Pancreas (tissue), 10 donors: ENCODE measurements at places on chromosomes 1 and 21. TPM values are rescaled to one million over a fixed set of nuclear protein-coding genes. Genes with fewer than 3 reads are reported as not detected.

SLAMF7 gene
- 1.1 TPM for total RNA-seq

LCE2B gene
- not detected for total RNA-seq

FMN2 gene
- 2.7 TPM for total RNA-seq

DNA sequence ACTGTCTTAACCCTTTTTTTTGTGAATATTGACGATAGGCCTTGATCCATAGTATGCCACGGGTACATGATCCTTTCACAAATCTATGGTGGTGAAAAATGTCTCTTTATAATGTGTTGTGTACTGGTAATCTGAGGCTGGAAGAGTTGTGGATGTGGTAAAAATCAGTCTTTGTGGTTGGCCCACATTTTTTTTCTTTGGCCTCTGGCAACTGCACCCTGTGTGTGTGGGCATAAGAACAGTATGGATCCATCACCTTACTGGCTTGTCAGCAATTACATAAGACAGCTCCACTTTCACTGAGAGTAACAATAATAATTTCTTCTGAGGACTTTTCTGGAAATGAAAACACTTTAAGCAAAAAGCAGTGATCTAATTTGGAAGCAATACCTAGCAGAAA lies 101.6 kb downstream of the GABPA start:
- no peak for DNase-seq
- no peak overlapping the region for H3K27ac ChIP-seq
- no peak overlapping the region for H3K4me3 ChIP-seq
- H3K27me3 ChIP-seq, result no peaks in the 10 kb centered on the region
- H3K36me3 ChIP-seq, result no peaks in the 10 kb centered on the region

DNA sequence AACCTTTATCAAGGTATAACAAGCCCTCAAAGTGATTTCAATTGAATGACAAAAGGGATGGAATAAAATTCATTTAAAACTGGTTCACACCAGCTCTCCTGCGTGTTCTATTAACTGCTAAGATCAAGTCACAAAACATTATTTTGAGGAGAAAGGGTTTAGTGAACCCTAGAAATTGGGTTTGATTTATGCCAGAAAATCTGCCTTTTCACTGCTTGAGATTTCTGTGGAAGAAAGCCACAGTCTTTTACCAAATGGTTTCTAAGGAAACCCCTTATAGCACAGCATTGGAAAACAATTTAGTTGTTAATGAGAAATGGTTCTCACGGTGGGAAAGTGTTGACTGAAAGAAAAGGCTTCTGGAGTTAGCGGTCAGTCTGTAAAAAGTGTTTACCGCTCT lies 43.6 kb upstream of the DPH5 start:
- H3K4me3 ChIP-seq, result no peak overlapping the region
- H3K36me3 ChIP-seq, result no peaks in the 10 kb centered on the region
- H3K27ac ChIP-seq, result no peak overlapping the region
- H3K4me1 ChIP-seq, result no peaks in the 10 kb centered on the region
- no peak for DNase-seq

DNA sequence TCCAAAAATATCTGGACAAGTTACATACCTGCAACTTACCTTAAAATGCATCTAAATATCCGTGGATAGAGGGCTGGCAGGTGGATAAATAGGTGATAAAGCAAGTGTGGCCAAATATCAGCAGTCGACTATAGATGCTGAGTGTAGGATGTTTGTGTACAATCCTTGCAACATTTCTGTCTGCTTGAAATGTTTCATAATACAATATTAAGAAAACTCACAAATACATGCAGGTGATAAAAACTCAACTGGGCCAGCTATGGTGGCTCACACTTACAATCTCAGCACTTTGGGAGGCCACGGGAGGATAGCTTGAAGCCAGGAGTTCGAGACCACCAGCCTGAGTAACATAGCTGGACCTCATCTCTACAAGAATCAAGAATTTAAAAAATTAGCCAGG lies 41.0 kb downstream of the ACTA1 start:
- no peak overlapping the region for H3K27ac ChIP-seq
- no peak overlapping the region for H3K4me3 ChIP-seq
- no peak for DNase-seq
- no peaks in the 10 kb centered on the region for H3K27me3 ChIP-seq
- H3K36me3 ChIP-seq, result no peaks in the 10 kb centered on the region
- no peaks in the 10 kb centered on the region for H3K4me1 ChIP-seq

DNA sequence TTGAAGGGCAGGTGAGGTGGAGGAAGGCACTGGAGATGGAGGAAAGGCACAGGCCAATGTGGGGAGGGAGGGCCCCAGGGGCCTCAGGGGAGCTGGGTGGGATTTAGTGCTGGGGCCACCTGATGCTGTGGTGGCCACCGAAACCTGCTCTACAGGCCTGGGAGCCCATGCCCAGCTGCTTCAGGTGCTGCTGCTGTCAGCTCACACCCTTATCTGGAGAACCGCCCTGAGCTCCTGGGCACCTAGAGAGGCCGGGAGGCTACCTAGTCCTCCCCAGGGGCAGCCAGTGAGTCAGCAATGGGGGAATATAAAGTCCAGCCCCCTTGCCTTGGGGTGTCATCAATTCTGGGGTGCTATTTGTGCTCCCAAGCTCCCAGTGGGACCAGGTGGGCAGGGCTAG lies 12.2 kb downstream of the FAM131C start:
- DNase-seq, result no peak
- H3K27ac ChIP-seq, result no peak overlapping the region
- H3K27me3 ChIP-seq, result no peaks in the 10 kb centered on the region
- no peaks in the 10 kb centered on the region for H3K4me1 ChIP-seq

DNA sequence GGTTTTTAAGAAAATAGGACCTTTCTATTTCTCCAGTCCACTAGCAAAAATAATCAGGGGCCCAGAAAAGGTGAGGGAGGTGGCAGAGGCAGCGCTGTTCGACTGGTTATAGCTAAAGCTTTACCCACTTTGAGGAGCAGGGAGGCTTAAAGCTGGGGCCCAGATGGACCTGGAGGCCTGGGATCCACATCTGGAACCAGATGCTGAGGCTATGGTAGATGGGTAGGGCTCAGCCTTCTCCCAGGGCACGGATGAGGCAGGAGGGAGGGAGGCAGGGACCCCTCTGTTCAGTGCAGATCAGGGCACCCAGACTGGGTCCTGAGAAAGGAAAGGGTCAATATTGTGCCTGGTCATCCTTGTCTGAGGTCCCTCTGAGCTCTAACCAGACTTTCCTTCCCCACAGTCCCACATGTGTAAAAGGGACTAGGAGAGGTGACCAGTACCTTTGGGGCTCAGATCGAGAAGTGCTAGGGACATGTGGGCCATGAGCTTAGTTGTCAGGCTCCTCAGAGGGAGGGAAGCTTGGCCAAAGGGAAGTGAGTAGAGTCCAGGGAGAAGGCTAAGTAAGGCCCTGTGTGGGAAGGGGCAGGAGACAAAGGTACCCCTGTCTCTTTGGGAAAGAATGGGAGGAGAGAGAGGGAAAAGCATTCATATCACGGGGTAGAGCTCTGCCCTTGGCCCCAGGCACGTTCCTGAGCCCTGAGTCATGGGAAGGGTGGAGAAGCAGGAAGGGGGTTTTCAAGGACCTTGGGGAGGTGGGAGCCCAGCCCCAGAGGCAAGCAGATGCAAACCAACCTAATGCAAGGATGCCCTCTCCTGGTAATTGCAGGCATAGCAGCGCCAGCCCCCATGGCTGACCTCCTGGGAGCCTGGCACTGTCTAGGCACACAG lies 15.4 kb downstream of the LMNA start:
- DNase-seq, result peak; percentile 90
- H3K36me3 ChIP-seq, result peaks cover 23% of the 10 kb centered on the region
- H3K27ac ChIP-seq, result peak overlapping the region; percentile 74
- H3K4me3 ChIP-seq, result no peak overlapping the region

DNA sequence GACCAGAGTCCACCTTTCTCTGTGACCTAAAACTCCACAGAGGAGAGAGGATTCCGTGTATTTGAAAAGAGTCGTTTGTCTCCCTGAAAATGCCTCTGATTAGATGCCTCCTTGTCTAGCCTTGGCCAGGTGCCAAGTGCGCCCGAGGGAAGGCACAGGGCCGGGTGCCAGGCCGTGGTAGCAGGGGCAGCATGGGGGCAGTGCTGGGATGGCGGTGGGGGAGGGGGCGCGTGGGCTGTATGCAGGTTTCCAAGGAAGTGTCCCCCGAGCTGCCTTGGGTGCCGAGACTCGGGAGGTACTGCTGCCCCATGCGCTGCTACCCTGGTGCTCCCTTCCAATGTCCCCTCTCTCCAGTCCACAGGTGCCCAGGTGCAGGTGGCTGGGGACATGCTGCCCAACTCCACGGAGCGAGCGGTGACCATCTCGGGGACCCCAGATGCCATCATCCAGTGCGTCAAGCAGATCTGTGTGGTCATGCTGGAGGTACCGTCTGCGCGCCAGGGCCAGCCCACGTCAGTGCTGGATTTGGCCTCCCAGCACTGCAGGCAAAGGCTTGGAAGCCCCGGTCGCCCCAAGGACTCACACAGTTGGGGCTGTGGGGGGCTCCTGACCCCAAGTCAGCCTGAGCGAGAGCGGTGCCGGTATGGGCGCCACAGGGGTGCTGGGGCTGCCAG lies 70.9 kb upstream of the COL6A1 start:
- no peaks in the 10 kb centered on the region for H3K4me1 ChIP-seq
- H3K36me3 ChIP-seq, result no peaks in the 10 kb centered on the region
- no peak overlapping the region for H3K27ac ChIP-seq
- H3K27me3 ChIP-seq, result no peaks in the 10 kb centered on the region

DNA sequence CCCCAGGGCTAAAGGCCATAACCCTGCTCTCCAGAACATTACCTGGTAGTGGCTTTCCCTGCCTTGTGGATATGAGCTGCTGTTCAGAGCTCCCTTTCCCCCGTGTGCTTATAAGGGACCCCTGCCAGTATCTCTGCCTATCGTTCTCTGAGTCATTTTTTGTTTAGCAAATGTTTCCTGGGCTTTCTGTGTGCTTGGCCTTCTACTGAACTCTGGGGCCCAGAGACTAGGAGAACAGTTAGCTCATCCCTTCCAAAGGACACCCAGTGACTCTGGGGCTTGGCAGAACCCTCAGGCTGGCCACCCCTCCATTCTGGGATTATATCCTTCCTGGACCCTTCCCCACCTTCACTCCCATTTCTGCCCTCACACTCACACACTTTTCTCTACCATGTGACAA lies 80.8 kb upstream of the POU3F1 start:
- no peak overlapping the region for H3K27ac ChIP-seq
- H3K4me3 ChIP-seq, result no peak overlapping the region
- no peak for DNase-seq
- H3K27me3 ChIP-seq, result no peaks in the 10 kb centered on the region
- no peaks in the 10 kb centered on the region for H3K36me3 ChIP-seq

- DNase-seq, result no peak
- H3K27me3 ChIP-seq, result no peaks in the 10 kb centered on the region
- H3K36me3 ChIP-seq, result no peaks in the 10 kb centered on the region
- H3K27ac ChIP-seq, result no peak overlapping the region
Observed at GRCh38 chr1:116907351-116907750, 2.4 kb upstream of the PTGFRN start.

- no peak overlapping the region for H3K4me3 ChIP-seq
- H3K27me3 ChIP-seq, result no peaks in the 10 kb centered on the region
- H3K27ac ChIP-seq, result no peak overlapping the region
Observed at GRCh38 chr21:38683222-38683621, 122.5 kb upstream of the ETS2 start.

DNA sequence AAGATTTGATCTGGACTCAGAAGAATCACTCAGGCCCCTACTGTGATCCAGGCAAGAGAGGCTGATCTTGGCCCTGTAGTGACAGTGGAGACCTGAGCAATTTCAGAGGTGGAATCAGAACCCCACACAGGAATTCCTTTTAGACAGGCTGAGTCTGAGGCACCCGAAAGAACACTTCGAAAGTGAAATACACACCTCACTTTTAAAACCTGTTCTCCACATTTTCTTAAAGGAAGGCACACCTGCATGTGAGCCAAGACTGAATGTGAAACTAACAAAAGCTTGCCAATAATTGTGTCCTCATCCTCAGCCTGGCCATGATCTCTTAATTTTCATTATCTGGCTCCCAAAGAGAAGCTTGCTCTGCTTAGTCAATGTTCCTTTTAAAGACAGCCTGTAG lies 32.2 kb downstream of the SIPA1L2 start:
- H3K36me3 ChIP-seq, result no peaks in the 10 kb centered on the region
- no peaks in the 10 kb centered on the region for H3K4me1 ChIP-seq
- no peak overlapping the region for H3K4me3 ChIP-seq

- H3K27me3 ChIP-seq, result no peaks in the 10 kb centered on the region
- H3K4me3 ChIP-seq, result no peak overlapping the region
- H3K36me3 ChIP-seq, result no peaks in the 10 kb centered on the region
Observed at GRCh38 chr1:229136822-229137221, 134.1 kb upstream of the RAB4A start.

DNA sequence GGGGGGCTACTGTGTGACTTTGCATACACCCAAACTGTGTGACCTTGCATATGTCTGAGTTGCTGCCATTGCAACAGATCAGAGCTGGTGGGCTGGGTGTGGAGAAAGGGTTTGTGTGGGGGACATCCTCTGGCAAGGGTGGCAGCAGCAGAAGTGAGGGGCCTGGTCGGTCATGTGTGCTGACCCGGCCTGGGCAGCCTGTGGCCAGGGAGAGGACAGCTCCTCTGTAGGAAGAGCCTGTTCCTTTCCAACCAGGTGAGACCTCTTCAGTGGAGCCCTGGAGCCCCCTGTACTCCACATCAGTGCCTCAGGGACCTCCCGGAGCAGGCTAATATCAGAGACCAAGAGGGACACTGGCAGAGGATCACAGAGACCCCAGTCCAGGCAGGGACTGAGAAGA lies 8.3 kb downstream of the PCSK9 start:
- no peaks in the 10 kb centered on the region for H3K36me3 ChIP-seq
- H3K27me3 ChIP-seq, result no peaks in the 10 kb centered on the region
- no peak overlapping the region for H3K27ac ChIP-seq
- H3K4me3 ChIP-seq, result no peak overlapping the region

DNA sequence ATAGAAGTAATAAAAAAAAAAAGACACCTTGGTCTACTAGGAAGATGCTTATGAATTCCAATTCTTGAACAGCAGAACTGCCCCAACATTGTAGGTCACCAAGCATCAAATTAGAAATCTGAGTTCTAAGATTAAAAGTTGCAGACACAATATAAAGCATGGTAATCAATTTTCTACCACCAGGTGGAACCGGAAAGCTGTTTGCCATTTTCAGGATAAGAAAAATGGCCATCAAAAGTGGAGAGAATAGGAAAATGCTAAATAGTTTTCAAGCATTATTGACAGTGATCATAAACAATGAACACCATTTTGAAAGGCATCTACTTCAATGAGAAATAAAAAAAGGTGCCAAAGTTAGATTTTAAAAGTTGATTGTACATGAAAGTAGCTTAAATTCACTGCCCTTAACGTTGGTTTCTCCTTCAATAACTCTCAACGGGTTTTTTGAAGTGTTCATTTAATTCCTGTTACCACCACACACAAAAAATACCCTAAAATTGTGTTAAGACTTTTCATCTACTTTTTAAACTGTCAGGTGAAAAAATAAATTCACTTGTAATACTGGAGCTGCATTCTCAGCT lies 252.9 kb downstream of the KCNT2 start:
- no peak overlapping the region for H3K4me3 ChIP-seq
- no peak for DNase-seq
- H3K27me3 ChIP-seq, result no peaks in the 10 kb centered on the region
- H3K36me3 ChIP-seq, result no peaks in the 10 kb centered on the region

GRCh38 chr1:152902636-152903035 lies 5.7 kb upstream of the IVL start:
- no peaks in the 10 kb centered on the region for H3K36me3 ChIP-seq
- H3K4me3 ChIP-seq, result no peak overlapping the region
- no peak for DNase-seq
- no peaks in the 10 kb centered on the region for H3K4me1 ChIP-seq
- no peak overlapping the region for H3K27ac ChIP-seq
